A549 treated with CORT108297 at 1 μM for 4 hours (cell line): ENCODE measurements at places on chromosomes 1 and 21. TPM values are rescaled to one million over a fixed set of nuclear protein-coding genes. Genes with fewer than 3 reads are reported as not detected.

The NBPF20 gene
- 2.9 to 3.7 TPM (median 3.1 TPM) in 5 replicates for total RNA-seq

The FLG2 gene
- total RNA-seq = not detected in 5 replicates

The IL10 gene
- total RNA-seq = not detected in 5 replicates

The OR2T29 gene
- not detected in 5 replicates for total RNA-seq

The C2CD4D gene
- not detected in 5 replicates for total RNA-seq

The C1orf232 gene
- total RNA-seq = not detected in 5 replicates

The BPNT1 gene
- total RNA-seq = 16.5 to 21.8 TPM (median 17.4 TPM) in 5 replicates

The SERBP1 gene
- 198 to 247 TPM (median 208 TPM) in 5 replicates for total RNA-seq

The SHCBP1L gene
- total RNA-seq = not detected in 5 replicates

The KCNJ9 gene
- 0.02 TPM in 1 of 5 replicates, not detected in the others for total RNA-seq

The PLXNA2 gene
- 0.86 to 0.98 TPM (median 0.92 TPM) in 5 replicates for total RNA-seq

The KDF1 gene
- 0.07 to 0.08 TPM in 2 of 5 replicates, not detected in the others for total RNA-seq

The KCNK2 gene
- 0.03 to 0.18 TPM (median 0.12 TPM) in 5 replicates for total RNA-seq

The RPE65 gene
- total RNA-seq = not detected in 5 replicates

The RAB7B gene
- 1.0 to 2.8 TPM (median 1.7 TPM) in 5 replicates for total RNA-seq

The ARID1A gene
- 30.8 to 32.8 TPM (median 32.5 TPM) in 5 replicates for total RNA-seq

The SRP9 gene
- 243 to 352 TPM (median 251 TPM) in 5 replicates for total RNA-seq

The MYBPH gene
- total RNA-seq = 0.03 TPM in 1 of 5 replicates, not detected in the others

The TAS1R3 gene
- total RNA-seq = 0.12 to 0.17 TPM (median 0.14 TPM) in 5 replicates

The SEMA4A gene
- total RNA-seq = 0.20 to 0.46 TPM (median 0.42 TPM) in 5 replicates

The MATN1 gene
- 0.03 to 0.15 TPM (median 0.06 TPM) in 4 of 5 replicates, not detected in the other for total RNA-seq

The PHTF1 gene
- 14.8 to 16.0 TPM (median 15.6 TPM) in 5 replicates for total RNA-seq

The SYPL2 gene
- 0.09 to 0.23 TPM (median 0.14 TPM) in 5 replicates for total RNA-seq

The ARHGAP29 gene
- 12.7 to 17.4 TPM (median 14.5 TPM) in 5 replicates for total RNA-seq

The TGFB2 gene
- total RNA-seq = 16.6 to 25.7 TPM (median 19.4 TPM) in 5 replicates
